ENCODE measurements at places on chromosomes 7 and 10.
A peak's percentile ranks its signal among the peaks of the same experiment; 100 is the strongest.

GRCh38 chr7:102859084-102859798 is 53.6 kb upstream of the LRRC17 start:
- no peaks in the 10 kb centered on the region for H3K36me3 ChIP-seq
- DNase-seq: no peak
- H3K27ac ChIP-seq: peak overlapping the region; percentile 7
- no peak overlapping the region for H3K4me3 ChIP-seq
- no peaks in the 10 kb centered on the region for H3K27me3 ChIP-seq
- no peaks in the 10 kb centered on the region for H3K4me1 ChIP-seq

- H3K4me3 ChIP-seq: no peak overlapping the region
- no peaks in the 10 kb centered on the region for H3K27me3 ChIP-seq
- H3K27ac ChIP-seq: no peak overlapping the region
- DNase-seq: no peak
- no peaks in the 10 kb centered on the region for H3K4me1 ChIP-seq
- H3K36me3 ChIP-seq: no peaks in the 10 kb centered on the region
These were observed 114.0 kb upstream of the CNTNAP2 start for GRCh38 chr7:146002431-146003078.

GRCh38 chr7:3154881-3155494 is 111.3 kb upstream of the CARD11 start:
- no peak overlapping the region for H3K27ac ChIP-seq
- H3K27me3 ChIP-seq: no peaks in the 10 kb centered on the region
- DNase-seq: no peak
- H3K4me3 ChIP-seq: no peak overlapping the region
- no peaks in the 10 kb centered on the region for H3K36me3 ChIP-seq

- no peaks in the 10 kb centered on the region for H3K4me1 ChIP-seq
- H3K4me3 ChIP-seq: no peak overlapping the region
- no peaks in the 10 kb centered on the region for H3K36me3 ChIP-seq
- no peak overlapping the region for H3K27ac ChIP-seq
These were observed 873.5 kb downstream of the REEP3 start for GRCh38 chr10:64394744-64395143.

GRCh38 chr10:14240253-14241189 is 90.2 kb downstream of the FRMD4A start:
- H3K4me3 ChIP-seq: no peak overlapping the region
- no peaks in the 10 kb centered on the region for H3K36me3 ChIP-seq
- no peaks in the 10 kb centered on the region for H3K27me3 ChIP-seq
- no peak for DNase-seq

DNA sequence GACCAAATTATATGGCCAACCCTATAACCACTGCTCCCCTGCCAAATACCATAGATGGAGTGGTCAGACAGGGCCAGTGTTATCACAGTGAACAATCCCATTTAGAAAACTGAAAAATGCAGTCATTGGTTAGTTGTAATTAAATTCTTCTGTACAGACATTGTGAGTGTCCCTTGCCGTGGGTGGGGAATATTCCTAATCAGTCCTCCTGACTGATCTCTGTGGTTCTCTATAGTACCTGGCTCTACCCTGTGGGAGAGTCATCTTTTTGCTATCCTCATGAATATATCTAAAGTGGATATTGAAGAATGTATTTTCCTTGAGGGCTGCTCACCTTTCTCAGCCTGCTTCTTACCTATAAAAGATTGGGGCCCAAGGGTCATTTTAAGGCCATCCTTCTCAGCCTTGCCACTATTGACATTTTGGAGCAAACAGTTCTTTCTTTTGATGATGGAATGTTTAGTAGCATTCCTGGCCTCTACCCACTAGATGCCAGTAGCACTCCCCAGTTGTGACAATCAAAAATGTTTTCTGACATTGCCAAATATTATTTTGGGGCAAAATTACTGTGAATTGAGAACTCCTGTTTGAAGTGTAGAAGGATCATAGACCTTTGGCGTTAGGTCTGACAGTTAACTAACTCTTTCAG is 110.2 kb downstream of the MAPK8 start:
- no peaks in the 10 kb centered on the region for H3K4me1 ChIP-seq
- no peak overlapping the region for H3K27ac ChIP-seq
- DNase-seq: no peak
- H3K36me3 ChIP-seq: no peaks in the 10 kb centered on the region
- H3K27me3 ChIP-seq: no peaks in the 10 kb centered on the region

- no peaks in the 10 kb centered on the region for H3K36me3 ChIP-seq
- peak; percentile 80 for DNase-seq
- peaks cover 32% of the 10 kb centered on the region for H3K4me1 ChIP-seq
- no peak overlapping the region for H3K4me3 ChIP-seq
- H3K27me3 ChIP-seq: no peaks in the 10 kb centered on the region
- peak overlapping the region; percentile 36 for H3K27ac ChIP-seq
These were observed 302.6 kb downstream of the KLF6 start for GRCh38 chr10:3482200-3482993.

- no peak overlapping the region for H3K27ac ChIP-seq
- H3K36me3 ChIP-seq: no peaks in the 10 kb centered on the region
- H3K27me3 ChIP-seq: no peaks in the 10 kb centered on the region
- DNase-seq: no peak
These were observed 156.7 kb downstream of the PLXNA4 start for GRCh38 chr7:132419542-132419941.

- no peak overlapping the region for H3K4me3 ChIP-seq
- H3K27me3 ChIP-seq: no peaks in the 10 kb centered on the region
- no peak for DNase-seq
- H3K4me1 ChIP-seq: no peaks in the 10 kb centered on the region
These were observed 33.5 kb downstream of the TSPAN15 start for GRCh38 chr10:69484736-69485135.

Measured in right atrium auricular region (tissue), 2 donors.